ENCODE measurements at places on chromosomes 4 and X.

- DNase-seq: no peak
These were observed 38.9 kb upstream of the PHEX start for GRCh38 chrX:21993265-21993664.

GRCh38 chr4:140163029-140163810, 9.2 kb upstream of the MAML3 start:
- no peak for DNase-seq

GRCh38 chrX:292900-293897, 12.0 kb downstream of the PLCXD1 start:
- no peak for DNase-seq

DNA sequence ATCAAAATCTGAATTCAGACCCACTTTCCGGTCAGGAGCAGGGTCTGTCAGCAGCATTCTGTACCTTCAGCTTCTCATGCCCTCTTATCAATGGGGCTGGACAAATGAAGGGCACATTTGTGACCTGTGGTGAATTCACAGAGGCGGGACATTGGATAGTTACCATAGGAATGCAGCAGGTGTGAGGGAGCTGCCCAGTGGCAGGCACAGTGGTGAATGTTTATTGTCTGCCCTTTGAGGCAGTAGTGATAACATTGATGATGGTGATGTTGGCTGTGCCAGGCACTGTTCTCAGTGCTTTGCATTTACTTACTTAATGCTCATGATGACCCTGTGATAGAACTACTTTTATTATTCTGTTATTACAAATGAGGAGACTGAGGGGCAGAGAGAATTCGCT, 101.2 kb upstream of the KIT start:
- no peak for DNase-seq

DNA sequence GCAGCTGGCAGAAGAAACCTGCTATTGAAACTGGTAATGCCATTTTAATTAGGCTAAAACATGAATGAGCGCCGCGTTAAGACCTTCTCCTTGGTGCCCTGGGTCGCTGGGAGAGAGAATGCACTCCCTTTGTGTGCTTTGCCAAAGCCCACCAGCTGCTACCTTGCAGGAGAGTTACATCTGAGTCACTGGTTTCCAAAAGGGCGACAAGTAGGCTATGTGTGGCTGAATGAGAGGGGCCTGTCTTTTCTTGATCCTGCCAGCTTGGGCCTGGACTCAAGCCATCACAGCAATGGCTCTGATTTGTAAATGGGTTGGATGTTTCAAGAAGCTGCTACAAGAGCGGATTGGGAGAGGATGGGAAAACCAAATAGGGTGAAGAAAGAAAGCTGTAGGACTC, 81.5 kb downstream of the NHS start:
- DNase-seq: peak; percentile 11

DNA sequence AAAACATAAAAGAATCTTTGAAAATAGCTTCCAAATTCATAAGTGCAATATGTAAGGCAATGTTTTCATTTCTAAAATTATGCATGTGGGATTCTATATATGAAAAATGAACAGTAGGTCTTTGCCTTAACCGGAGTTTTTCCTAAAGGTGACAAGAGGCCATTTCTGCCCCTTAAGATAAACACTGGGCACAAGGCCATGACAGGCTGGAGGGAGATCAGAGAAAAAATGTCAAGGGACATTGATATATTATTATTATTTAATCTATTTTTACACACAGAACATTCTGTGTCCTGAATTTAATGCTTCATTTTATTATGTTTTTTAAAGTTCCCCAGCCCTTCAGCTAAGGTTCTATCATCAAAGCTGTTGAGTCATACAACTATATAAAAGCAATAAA, 118.8 kb downstream of the CHM start:
- DNase-seq: no peak

- no peak for DNase-seq
These were observed 5.6 kb downstream of the GAK start for GRCh38 chr4:926538-926937.
